Stimulated activated naive B cell treated with anti-CD40 and anti-IgM and Interleukin-4, amounts not matched to agents 10 μg/mL and 1 μg/mL and 100 μg/mL, for 72 hours (primary cell): ENCODE measurements at places on chromosomes 6 and 20.

- DNase-seq, result no peak
Measured at GRCh38 chr6:45921691-45922281, 93.9 kb downstream of the CLIC5 start.

DNA sequence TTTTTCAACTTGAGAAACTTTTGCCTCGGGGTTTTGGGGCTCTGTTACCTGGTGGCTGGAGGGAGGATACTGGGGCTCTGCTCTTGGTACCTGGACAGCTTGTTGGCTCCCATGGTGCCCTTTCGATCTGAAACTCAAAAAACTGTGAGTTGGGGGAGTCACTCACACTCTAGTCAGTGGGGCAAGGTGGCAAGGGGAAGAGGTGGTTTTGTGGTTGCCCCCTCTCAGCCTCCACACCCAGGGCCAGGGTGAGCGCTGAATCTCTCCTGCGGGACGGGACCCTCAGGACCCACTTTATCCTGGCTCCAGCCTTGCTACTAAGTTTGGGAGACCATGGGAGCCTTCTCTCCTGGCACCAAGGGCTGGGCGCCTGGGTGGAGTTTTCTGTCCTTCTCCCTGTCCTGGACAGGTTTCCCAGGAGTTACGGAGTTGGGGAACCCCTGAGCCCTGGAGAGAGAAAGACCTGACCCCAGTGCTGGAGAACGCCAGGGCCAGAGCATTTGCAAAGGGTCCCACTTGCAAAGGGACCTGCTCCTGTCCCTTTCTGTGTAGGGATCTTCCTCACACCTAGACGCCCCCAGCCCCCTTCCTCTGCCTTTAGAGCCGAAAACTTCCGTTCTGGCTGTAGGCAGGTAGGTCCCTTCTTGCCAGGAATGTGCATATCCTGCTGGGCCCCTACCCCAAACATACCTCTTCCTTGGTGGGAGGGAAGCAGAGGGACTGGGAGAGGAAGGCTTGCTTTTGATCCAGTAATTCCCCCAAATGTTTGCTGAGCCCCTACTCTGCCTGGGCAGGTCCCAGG, 2.9 kb downstream of the FOXP4 start:
- DNase-seq, result no peak

- no peak for DNase-seq
Measured at GRCh38 chr6:110233770-110234374, 53.6 kb downstream of the CDC40 start.

GRCh38 chr20:35200267-35200666, 26.2 kb upstream of the MMP24 start:
- DNase-seq, result no peak

- peak; percentile 26 for DNase-seq
Measured at GRCh38 chr6:108260126-108260808, 573 bp downstream of the SNX3 start.

DNA sequence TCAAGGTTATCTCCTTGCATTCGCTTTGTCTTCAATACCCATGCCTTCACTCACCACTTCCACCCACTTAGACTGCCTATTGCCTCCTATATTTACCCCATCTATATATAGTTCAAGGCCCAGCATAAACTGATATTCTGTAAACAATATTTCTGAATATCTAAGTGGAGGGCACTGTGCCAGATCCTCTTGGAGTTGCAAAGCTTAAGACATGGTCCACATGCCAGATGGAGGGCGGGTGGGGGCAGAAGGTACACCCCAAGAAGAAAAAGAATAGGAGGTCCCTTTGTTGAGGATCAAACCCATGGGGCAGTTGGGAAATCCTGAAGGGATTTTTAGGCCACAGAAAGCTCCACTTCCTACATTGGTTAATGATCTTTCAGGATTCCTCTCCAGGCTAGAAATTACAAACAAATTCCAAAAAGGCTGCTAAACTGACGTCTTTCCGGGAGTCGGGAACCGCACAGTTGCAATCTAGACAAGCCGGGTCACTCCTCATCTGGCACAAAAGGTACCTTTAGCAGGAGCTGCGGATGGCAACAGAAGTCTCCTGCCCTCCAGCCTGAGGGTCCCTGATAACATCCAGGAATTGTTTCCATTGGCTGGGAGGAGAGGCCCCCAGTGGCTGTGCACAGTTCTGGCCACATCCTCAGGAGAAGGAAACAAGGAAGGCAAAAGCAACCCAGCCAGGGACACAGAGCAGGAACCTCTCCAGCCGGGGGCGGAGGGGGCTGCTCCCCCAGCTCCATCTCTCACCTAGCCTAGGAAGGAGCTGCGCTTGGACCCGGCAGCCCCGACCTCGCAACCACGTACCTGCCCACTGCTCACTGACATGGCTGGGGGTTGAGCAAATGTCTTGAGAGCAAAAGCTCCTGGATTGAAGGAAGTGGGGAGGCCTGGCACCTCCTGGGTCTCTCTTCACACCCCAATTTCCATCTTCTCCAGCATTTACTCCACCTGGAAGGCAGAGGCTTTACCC, 5.9 kb upstream of the LPIN3 start:
- DNase-seq, result no peak

GRCh38 chr20:11447371-11448100, 470.2 kb upstream of the BTBD3 start:
- no peak for DNase-seq

GRCh38 chr6:157265186-157265585, 58.1 kb downstream of the TMEM242 start:
- no peak for DNase-seq

- no peak for DNase-seq
Measured at GRCh38 chr20:31815408-31816188, 3.6 kb upstream of the MYLK2 start.

DNA sequence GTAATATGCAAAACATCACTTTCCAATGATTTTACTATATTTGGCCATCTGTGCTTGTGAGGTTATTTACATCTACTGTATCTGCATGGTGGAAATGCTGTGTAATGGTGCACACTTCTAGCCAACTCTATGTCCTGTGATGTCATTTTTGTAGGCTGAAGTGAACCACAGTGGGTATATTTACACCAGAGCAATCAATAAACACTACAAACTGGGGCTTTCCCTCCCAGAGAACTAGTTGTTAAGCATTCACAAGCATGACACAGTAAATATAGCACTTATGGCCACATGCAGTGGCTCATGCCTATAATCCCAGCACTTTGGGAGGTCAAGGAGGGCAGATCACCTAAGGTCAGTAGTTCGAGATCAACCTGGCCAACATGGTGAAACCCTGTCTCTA, 4.9 kb downstream of the SLC22A2 start:
- no peak for DNase-seq

DNA sequence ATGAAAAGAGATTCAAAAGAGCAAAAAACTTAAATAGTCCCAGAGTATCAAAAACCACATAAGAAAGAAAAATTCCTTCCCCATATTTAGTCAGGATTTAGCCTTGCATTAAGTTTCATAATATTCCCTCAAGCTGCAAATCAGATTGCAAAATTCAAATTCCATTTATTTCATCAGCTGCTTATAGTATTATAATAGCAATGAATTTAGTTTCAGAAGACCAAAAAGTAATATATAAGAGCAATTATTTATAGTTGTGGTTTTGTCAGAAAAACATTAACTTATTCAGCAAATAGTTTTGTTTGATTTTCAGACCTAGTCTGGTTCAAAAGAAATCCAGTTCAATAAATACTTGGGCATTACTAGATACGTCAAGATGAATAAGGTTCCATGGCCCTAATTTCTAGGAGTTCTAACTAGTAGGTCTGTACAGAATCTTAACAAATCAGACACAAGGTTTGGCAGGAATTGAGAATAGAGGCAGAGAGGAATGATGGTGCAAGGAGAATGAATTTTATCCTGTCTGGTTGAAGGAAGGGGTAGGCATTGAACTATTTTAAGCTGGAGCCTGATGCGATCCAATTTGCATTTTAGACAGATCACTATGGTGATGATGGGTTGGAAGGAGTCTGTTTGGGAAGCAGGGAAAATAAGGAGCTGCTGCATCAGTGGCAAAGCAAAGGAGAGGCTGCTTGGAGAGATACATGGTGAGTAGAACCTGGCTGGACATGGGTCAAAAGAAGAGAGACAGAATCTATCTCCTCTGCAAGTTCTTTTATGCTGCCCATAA, 163.9 kb upstream of the STXBP5 start:
- DNase-seq, result no peak

- DNase-seq, result no peak
Measured at GRCh38 chr20:32063695-32064094, 11.7 kb downstream of the HCK start.

DNA sequence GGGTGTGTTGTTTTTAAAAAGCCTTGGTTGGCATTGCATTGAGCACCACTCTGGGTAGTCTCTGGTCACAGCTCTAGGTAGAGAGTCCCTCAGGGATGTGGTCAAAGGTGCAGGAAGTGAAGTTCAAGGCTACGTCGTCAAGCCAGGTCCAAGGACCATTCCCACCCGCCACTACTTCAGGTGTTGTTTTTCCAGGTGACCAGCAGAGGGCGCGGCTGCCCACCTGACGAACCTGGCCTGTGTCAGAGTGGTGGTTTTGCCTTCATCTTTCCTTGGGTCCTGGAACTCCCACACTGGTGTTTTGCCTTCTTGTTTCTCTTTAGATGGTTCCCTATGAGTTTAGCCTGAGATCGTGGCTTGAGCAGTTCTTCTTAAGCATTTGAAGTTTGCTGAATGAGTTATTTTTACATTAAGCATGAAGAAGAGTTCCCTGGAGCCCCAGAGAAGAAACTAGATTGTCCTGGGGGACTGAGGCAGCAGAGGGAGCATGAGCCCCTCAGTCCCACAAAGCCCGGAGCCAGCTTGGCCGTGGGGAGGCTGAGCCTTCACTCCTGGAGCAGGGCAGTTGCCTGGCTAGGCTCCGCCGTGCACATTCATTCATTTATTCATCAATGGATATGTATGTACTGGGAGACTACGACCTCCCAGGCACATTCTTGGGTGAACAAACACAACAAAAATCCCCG, 5.6 kb upstream of the PHACTR3 start:
- no peak for DNase-seq

- no peak for DNase-seq
Measured at GRCh38 chr6:150410906-150411305, 42.1 kb downstream of the IYD start.

- DNase-seq, result no peak
Measured at GRCh38 chr6:46876126-46876525, 45.6 kb downstream of the ADGRF5 start.

DNA sequence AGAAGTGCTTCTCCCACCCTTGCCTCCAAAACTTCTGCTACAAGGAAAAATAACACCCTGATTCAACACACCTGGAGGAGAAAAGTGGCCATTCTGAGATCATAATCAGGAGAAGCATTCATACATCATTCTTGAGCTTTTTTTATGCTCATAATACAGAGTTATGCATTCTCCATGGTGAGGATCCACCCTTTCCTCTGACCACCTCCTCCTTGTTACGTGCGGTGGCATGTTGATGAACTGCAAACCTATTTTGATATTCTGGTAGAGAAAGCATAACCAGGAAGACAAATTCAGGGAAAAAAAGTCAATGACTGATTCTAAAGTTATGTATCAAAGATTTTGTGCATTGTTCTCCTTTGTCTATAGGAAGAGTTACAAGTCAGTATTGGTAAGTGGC, 169.8 kb downstream of the KLHL32 start:
- no peak for DNase-seq

DNA sequence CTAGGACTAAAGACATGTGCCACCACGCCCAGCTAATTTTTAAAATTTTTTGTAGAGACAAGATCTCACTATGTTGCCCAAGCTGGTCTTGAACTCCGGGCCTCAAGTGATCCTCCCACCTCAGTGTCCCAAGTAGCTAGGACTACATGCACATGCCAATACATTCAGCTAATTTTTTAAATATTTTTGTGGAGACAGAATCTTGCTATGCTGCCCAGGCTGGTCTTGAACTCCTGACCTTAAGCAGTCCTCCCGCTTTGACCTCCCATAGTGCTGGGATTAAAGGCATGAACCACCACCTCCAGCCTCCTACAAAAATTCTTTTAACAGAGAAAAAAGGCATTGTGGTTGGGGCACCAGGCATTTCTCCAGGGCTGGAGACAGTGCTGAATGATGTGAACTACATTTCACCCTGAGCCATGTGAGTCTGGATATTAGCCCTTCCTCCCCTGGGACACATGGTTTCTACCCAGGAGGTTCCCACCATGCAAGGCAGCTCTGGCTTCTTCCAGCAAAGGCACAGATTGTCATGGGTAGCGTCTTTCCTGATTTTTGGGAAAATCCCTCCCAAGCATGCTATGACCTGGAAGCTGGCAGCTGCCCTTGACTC, 36.3 kb upstream of the CMTR1 start:
- DNase-seq, result no peak

DNA sequence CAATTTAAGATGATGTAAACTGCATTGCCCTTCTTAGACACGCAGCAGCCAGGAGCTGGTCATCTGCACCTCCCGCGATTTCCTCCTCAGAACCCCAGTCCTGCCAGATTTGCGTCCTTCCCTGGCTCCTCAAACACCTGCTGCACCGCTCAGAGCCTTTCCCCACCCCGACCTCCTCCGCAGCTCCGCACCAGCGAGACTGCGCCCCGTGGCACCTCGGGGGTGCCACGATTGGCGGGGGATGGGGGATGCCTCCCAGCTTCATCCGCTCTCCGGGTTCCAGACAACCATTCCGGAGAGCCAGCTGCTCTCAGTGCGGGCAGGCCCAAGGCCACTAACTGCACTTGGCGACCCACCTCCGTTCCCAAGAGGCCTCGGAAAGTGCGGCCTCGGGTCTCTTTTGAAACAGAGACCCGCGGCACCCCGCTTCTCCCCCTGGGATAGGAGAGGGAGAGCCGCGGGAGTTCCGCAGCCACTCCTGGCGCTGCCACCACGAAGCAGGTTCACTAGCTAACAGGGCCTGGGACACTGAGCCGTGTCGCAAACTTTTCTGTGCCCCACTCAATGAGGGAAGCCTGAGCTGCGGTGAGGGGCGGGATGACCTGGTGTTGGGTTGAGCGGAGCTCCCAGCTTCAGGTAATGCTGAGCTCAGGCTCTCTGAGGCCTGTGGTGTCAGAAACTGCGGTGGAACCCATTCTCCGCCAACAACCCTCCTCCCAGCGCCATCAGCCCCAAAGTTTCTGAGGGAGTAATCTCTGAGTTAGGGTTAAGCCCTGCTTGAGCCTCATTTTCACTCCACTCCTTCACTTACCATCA, 7.3 kb upstream of the TFAP2A start:
- no peak for DNase-seq

DNA sequence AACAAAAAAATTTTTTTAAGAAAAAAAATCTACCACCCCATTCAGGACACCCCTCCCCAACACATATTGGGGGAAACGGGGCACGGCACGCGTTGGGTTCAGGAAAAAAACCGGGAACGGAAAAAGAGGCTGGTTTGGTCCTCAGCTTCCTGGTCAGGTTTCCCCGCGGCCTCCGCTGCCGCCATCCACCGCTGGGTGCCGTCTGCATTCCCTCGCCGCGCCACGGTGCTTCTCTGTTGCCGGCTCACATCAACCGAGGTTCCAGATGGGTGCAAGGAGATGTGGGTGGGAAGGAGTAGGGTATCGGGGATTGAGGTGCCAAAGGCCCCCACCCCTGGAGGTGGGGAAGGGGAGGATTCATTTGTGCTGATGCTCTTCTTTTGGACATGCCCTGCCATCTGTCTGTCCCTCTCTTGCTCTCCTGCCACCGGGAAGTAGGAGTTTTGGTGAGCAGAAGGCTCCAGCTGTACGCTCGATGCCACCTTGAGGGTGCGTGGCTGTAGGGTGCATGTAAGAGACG, 5.8 kb downstream of the MCCD1 start:
- DNase-seq, result no peak
